ENCODE measurements at places on chromosomes 12 and 14.

DNA sequence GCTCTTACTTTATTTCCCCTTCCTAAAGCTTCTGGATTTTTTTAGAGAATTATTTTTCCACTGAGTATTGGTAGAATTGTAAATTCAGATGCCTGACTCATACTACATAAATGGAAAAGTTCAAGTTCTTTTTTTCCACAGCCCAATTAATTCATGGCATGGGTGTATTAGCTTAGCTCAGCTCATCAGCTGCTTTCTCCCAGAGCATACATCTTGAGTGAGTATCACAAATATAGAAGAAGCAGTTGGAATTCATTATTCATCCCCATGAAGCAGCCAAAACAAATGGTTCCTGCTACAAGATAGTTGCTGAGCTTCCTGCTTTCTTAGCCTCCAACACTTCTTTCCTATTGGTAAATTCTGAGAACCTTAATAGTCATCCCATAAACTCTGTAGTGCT lies 105.1 kb downstream of the C12orf50 start:
- H3K36me3 ChIP-seq, result no peaks in the 10 kb centered on the region
- H3K27me3 ChIP-seq, result no peaks in the 10 kb centered on the region
- no peaks in the 10 kb centered on the region for H3K4me1 ChIP-seq
- H3K4me3 ChIP-seq, result no peak overlapping the region

DNA sequence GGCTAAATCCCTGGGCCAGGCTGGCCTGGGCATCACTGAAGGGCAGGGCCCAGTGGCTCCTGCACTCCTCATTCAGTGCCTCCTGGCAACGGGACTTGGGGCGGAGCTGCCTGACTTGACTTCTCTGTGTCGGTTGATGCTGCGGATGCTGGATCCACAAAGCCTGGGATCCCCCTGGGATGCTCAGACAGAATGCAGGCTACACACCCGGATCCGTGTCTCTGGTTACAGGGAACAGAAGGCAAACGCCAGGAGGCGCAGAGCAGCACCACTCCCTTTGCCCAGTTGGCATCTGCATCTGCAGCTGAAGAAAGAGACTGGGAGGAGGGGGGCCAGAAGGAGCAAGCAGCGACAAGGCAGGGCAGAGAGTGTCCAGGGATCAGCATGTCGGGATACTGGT lies 154.5 kb upstream of the FKBP4 start:
- no peak overlapping the region for H3K4me3 ChIP-seq
- no peaks in the 10 kb centered on the region for H3K27me3 ChIP-seq
- DNase-seq, result no peak
- no peaks in the 10 kb centered on the region for H3K36me3 ChIP-seq
- no peak overlapping the region for H3K27ac ChIP-seq
- peaks cover 5% of the 10 kb centered on the region for H3K4me1 ChIP-seq

DNA sequence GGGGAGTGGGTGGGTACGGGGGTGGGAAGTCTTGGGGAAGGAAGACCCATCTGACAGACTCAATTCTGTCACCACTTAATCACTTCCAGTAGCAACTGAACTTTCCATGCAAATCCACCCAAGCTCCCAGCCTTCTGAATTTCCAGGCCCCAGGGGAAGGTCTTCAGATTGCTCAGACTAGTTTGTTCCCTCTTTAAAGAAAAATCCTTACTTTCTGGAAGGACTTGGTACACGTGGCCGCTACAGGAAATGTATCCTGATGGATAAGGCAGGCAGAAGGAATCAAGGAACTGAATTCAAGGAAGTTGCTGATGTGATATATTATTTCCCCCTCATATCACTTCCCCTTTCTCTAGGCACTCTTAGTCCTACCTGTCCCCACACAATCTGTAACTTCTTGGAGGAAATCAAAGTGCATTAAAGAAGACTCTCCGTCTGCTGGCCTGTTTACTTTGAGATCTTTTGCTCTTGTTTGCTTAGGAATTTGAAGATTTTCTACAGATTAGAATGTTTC lies 6.4 kb downstream of the NFKBIA start:
- DNase-seq, result no peak
- peaks cover 3% of the 10 kb centered on the region for H3K4me1 ChIP-seq
- H3K4me3 ChIP-seq, result no peak overlapping the region
- peaks cover 38% of the 10 kb centered on the region for H3K36me3 ChIP-seq
- no peaks in the 10 kb centered on the region for H3K27me3 ChIP-seq

DNA sequence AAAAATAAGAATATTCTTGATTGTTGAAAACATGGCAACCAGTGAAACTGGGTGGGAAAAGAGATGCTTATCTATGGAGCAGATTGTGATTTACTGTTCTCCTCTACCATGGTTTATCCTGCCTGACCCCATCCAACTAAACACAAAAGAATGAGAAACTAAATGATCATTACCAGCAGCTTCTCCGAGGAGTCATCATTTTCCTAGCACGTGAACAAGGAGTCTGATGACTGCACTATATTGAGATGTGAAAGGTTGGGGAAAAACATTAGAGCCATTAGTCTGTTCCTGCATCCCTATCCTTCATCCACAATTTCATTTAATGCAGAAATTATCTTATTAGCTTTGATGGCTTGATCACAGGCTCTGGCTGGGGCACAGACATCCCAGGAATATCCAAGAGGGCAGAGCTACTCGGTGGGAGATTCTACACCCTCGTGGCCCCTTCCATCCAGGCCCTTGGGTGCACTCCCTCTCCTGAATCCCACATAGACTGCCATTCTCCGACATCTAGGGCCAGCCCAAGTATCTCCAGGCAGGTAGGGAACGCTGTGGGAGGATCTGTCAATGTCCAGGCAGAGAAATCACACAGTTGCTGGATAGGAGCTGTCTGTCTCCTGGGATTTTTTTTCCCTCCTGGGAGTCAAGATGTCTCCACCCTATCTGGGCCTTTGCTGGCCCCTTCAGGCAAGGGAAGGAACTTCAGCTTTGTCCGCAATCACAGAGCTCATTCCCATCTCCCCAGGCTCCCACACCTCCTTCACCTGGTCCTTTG lies 43.3 kb upstream of the DHRS4 start:
- no peak overlapping the region for H3K27ac ChIP-seq
- 0 out of 2 replicates have a peak, but pooled peaks cover 2% of the 10 kb centered on the region for H3K4me1 ChIP-seq
- no peaks in the 10 kb centered on the region for H3K27me3 ChIP-seq
- H3K4me3 ChIP-seq, result no peak overlapping the region
- DNase-seq, result peak; percentile 89

GRCh38 chr12:13562915-13563742 lies 366.6 kb downstream of the EMP1 start:
- H3K4me1 ChIP-seq, result no peaks in the 10 kb centered on the region
- peaks cover 10% of the 10 kb centered on the region for H3K36me3 ChIP-seq
- no peaks in the 10 kb centered on the region for H3K27me3 ChIP-seq
- DNase-seq, result no peak

DNA sequence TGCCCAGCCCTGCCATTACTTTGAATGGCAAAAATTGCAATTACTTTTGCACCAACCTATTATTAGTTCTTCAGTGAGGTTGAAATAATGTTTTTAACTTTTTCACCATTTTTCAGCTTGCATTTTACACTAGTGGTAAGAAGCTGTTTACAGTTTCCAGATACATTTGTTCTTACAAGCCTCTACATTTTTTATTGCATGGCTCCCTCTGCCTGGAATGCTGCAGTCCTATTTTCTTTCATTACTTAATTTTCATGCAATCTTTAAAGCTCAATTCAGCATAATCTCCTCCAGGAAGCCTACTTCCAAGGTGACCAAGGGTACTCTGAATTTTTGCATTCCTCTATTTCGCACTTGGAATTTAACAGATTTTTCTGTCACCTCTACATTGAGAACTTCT lies 33.4 kb downstream of the CCER1 start:
- H3K4me1 ChIP-seq, result no peaks in the 10 kb centered on the region
- H3K36me3 ChIP-seq, result no peaks in the 10 kb centered on the region
- no peak for DNase-seq
- no peak overlapping the region for H3K4me3 ChIP-seq

DNA sequence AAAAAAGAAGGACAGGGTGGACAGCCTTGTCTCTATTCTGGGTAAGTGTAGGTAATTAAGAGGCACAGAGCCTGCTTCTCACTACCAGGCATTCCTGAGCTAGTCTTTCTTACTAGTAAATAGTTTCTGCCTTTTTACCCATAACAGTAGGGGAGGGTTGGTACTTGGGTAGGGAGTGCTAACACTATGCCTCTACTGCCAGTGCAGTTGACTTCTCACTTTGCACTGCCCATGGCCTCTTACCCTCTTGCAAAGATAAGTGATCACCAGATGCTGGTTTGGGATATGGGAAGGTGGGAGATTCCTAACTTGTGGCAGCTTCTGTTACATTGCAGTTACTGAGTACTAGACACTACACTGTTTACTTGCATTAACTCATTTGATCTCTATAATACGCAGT lies 11.6 kb downstream of the AHSA1 start:
- DNase-seq, result no peak
- H3K27ac ChIP-seq, result no peak overlapping the region
- H3K4me1 ChIP-seq, result peaks cover 8% of the 10 kb centered on the region
- no peak overlapping the region for H3K4me3 ChIP-seq
- peaks cover 50% of the 10 kb centered on the region for H3K36me3 ChIP-seq

DNA sequence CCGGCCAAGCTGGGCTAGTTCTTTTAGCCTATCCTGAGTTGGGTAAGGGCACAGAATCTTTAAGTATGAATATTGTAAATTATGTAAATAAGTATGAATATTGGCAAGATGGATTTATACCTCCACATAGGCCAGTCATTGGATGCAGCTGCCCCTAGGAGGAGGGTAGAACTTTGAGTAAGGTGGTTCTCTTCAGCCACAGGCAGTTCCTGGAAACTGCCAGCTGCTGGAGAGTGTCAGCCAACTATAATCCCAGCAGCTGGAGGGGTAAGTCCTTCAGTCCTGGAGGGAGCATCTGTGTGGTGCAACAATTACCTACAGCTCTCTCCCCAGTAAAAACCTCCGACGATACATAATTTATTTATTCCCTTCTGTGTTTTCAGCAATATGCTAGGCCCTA lies 65.8 kb upstream of the TMPO start:
- no peak overlapping the region for H3K4me3 ChIP-seq
- H3K4me1 ChIP-seq, result no peaks in the 10 kb centered on the region
- H3K27me3 ChIP-seq, result no peaks in the 10 kb centered on the region
- H3K27ac ChIP-seq, result no peak overlapping the region

- H3K36me3 ChIP-seq, result no peaks in the 10 kb centered on the region
- H3K4me1 ChIP-seq, result no peaks in the 10 kb centered on the region
- no peaks in the 10 kb centered on the region for H3K27me3 ChIP-seq
- no peak for DNase-seq
These were observed 941.9 kb downstream of the NRXN3 start for GRCh38 chr14:79111987-79112501.

DNA sequence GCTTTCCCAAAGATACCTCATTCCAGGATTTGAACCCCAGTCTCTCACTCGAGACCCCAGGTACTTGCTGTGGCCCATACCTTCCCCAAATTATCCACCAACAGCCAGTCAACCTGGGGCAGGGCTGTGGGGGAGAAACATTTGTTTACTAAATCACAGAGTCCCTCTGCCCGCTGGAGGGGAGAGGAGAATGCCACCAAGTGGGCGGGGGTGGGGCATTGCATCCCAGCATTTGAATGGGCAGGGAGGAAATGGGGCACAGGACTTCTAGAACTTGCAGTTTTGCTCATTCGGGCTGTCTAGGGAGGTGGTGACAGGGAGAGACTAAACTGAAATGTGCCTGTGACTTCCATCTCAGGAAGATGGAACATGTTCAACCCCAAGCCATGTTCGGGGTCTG lies 10.9 kb upstream of the SERPINA9 start:
- no peak overlapping the region for H3K27ac ChIP-seq
- no peaks in the 10 kb centered on the region for H3K27me3 ChIP-seq
- peaks cover 4% of the 10 kb centered on the region for H3K4me1 ChIP-seq
- no peak for DNase-seq

DNA sequence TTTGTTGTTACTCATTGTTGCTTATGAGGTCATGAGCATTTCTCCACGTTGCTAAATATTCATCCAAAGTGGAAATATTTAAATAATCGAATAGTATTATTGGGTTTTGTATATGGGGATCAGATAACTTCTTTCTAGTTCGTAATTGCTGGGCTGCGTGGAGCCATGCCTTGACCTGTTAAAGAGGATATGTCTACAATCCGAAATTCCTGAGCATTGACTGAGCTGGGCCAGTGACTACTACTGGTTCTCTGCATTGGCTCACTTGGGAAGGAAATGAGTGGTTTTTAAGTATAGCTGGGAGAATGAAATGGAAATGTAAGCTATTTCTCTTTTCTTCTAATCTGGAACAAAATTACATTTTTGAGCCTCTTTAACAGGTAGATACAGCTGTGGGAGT lies 163.2 kb downstream of the RPL10L start:
- no peaks in the 10 kb centered on the region for H3K4me1 ChIP-seq
- no peak for DNase-seq
- H3K27me3 ChIP-seq, result no peaks in the 10 kb centered on the region

- no peak overlapping the region for H3K27ac ChIP-seq
- no peaks in the 10 kb centered on the region for H3K27me3 ChIP-seq
- no peak overlapping the region for H3K4me3 ChIP-seq
These were observed 862.2 kb downstream of the RPS29 start for GRCh38 chr14:48723841-48724495.

DNA sequence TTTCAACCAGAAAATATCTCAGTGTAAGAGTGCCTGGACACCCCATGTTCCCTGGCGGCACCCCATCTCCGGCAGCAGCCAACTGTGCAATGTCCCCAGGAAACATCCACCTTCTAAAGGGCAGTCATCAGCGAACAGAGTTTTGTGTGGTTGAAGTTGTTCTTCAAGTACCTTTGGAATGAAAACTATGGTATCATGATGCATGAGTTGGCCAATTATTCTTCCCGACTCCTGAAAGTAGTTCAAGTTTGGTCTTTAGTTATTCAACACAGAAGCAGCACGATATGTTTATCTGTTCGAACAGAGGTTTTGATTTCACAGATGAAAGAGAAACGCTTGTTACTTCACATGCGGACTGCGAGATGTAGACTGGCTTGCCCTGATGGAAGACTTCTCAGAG lies 21.1 kb upstream of the TTC7B start:
- no peak overlapping the region for H3K4me3 ChIP-seq
- H3K27me3 ChIP-seq, result no peaks in the 10 kb centered on the region
- DNase-seq, result no peak
- no peaks in the 10 kb centered on the region for H3K36me3 ChIP-seq

All from H9 (cell line).